Activated CD4-positive, alpha-beta T cell treated with anti-CD3 and anti-CD28 coated beads for 1 hour (primary cell): ENCODE measurements at places on chromosomes 13 and 19.

DNA sequence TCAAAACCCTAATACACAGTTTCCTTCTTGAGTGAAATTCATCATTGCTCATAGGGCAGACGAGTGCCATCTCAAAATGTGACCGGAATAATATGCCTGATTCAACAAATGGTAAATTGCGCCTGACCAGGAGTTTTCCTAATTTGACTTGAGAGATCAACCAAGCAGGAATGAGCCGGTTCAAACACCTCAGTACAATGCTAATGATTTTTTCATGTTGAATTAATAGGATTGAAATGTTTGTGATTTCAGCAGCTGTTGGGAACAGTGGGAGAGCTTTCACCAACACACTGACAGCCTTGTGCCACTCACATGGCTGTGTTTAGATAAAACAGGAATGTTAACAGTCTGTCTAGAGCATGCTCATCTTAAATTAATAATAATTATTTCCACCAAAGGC lies 484.8 kb downstream of the PCDH9 start:
- no peak for DNase-seq

DNA sequence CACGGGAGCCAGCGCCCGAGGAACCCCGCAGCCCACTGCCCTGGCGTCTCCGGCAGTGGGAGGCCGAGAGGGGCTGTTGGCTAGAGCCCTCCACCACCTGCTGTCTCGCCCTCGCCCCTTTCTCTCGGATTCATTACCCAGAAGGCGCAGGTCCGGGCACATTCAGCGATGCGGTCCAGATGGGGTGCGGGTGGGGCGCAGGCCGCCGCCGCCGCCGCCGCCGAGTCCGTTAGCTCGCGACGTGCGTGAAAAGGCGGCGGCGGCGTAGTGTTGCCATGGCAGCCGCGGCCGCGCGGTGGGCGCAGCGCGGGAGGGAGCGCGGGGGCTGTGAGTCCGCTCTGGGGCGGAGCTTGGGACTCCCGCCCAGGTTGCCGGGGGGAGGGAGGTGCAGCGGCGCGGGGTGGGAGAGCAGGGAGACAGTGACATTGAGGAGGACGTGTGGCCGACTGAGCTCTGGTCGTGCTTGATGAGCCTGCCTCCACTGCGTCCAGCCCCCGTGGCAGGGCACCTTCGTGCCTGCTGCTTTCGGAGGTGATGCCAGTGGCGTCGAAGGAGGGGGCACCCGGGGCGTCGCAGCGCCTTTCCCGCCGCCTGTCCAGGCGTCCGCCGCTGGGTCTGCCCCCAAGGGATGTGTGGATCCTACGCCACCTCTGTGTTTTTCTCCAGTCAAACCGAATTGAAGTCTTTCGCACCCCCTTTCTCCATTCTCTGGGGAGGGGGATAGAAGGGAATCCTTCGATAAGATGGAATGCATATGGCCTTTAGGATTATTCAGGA lies at the start of gene KATNAL1:
TSS of gene KATNAL1 (minus strand) at position 358 of the 777 bp plus-strand sequence. CDS start 23,774 bp downstream, outside the sequence.
- peak; percentile 52 for DNase-seq

- no peak for DNase-seq
Observed at GRCh38 chr13:26307701-26308100, 53.8 kb downstream of the CDK8 start.

- DNase-seq, result no peak
Observed at GRCh38 chr19:2477141-2477710, 1.3 kb downstream of the GADD45B start.

GRCh38 chr19:46192992-46193650 lies 36.4 kb upstream of the IGFL1 start:
- no peak for DNase-seq
